ENCODE measurements at places on chromosomes 12 and 14.
A peak's percentile ranks its signal among the peaks of the same experiment; 100 is the strongest.

GRCh38 chr12:188910-189621, 24.9 kb downstream of the SLC6A12 start:
- peak; percentile 87 for DNase-seq

DNA sequence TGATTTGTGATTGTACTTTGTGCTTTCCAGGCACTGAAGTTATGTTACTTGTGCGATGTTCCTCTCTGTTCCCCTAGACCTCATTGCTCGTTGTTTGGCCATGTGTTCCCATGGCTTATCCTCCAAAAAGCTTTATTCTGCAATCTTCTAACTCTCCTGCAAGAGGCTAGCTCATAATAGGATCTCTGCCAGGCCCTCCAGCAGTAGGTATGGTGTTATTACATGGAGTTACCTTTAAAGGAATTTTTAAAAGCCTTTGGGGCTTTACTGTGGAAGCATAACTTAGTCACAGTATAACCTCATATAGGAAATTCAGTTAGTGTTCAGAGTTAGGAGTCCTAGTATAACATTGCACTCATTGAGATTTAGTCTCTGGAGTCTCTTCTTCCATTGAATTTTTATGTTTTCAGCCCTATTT, 292.3 kb downstream of the RAD51B start:
- no peak for DNase-seq

GRCh38 chr14:101927859-101928258, 36.5 kb upstream of the DYNC1H1 start:
- no peak for DNase-seq

GRCh38 chr12:97556302-97556779, 93.7 kb downstream of the RMST start:
- peak; percentile 28 for DNase-seq

DNA sequence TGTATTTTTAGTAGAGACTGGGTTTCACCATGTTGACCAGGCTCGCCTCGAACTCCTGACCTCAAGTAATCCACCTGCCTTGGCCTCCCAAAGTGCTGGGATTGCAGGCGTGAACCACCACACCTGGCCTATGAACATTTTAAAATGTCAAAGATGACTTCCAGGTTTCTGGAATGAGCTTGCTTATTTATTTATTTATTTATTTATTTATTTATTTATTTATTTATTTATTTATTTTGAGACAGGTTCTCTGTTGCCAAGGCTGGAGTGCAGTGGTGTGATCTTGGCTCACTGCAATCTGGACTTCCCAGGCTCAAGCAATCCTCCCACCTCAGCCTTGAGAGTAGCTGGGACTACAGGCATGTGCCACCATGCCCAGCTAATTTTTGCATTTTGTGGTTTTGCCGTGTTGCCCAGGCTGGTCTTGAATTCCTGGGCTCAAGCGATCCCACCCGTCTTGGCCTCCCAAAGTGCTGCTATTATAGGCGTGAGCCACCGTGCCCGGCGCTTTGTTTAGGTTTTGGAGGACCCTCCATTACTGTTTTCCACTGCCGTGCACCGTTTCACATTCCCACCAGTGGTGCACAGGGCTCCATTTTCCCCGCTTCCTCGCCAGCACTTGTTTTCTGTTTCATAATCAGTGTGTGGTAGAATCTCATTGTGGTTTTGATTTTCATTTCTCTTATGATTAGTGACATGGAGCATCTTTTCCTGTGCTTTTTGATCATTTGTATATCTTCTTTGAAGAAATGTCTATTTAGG, 6.4 kb upstream of the CFAP251 start:
- no peak for DNase-seq

GRCh38 chr12:94951071-94951934, 52.2 kb downstream of the NDUFA12 start:
- no peak for DNase-seq

- peak; percentile 27 for DNase-seq
These were observed 7.0 kb downstream of the VCPKMT start for GRCh38 chr14:50109342-50109741.

GRCh38 chr12:110289044-110289710, 8.1 kb downstream of the ATP2A2 start:
- DNase-seq: no peak

DNA sequence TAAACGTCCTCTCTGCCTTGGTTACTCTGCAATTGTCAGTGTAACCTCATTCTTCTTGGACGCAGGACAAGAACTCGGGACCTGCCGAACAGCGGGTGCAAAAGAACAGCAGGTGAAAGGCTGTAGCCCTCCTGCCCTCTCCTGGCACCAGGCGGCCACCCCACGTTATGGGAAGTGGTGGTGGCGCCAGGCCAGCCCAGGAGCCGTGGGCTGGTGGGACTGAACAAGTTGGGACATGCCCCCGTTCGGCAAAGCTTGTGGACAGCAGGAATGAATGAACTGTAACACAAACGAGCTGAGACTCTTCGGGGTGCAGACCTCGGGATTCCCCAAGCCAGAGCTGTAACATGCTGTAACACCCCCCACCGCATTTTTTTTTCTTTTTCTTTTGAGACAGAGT, 6.6 kb upstream of the M6PR start:
- no peak for DNase-seq

- no peak for DNase-seq
These were observed 11.9 kb downstream of the GLTP start for GRCh38 chr12:109868182-109869051.

DNA sequence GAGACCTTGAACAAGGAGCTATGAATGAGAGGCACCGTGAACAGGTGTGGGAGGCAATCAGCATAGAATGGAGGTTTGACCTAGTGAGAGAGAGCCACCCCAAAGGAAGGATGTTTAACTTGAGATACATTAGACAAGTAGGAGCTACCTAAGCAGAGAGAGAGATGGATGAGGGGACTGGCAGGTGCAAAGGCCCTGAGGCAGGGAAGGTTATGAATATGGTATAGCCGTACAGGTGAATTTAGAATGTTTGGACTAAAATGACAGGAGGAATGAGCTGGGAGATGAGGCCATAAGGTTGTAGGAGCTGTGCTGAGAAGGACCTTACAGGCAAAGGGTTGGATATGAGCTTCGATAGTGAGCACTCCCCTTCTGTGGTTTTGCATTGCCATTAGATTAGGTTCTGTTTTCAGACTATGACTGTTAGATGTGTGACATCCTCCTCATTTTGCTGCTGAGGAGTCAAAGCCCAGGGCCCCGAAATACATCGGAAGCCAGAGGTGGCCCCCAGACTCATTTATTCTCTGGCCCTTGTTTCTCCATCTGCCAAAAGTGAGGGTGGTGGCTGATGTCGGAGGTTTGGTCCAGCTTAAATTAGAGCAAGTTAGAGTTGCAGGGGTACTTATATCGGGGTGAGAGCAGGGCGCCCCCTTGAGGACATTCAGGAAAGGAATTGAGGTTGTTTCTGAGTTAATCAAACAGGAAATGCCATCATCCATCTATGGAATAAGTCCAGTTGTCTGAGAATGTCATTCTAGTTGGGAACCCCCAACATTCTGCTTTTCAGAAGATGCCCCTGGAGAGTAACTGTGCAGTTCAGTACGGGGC, 29.4 kb downstream of the SLC24A4 start:
- no peak for DNase-seq

GRCh38 chr12:55244309-55244708, at the start of gene OR6C74:
OR6C74 (plus strand) TSS chr12:55244609; CDS start chr12:55247288, 2,679 bp downstream.
- no peak for DNase-seq
